ENCODE measurements at places on chromosomes 3 and 15. TPM values are rescaled to one million over a fixed set of nuclear protein-coding genes. Genes with fewer than 3 reads are reported as not detected.

The AGBL1 gene
- total RNA-seq: not detected

DNA sequence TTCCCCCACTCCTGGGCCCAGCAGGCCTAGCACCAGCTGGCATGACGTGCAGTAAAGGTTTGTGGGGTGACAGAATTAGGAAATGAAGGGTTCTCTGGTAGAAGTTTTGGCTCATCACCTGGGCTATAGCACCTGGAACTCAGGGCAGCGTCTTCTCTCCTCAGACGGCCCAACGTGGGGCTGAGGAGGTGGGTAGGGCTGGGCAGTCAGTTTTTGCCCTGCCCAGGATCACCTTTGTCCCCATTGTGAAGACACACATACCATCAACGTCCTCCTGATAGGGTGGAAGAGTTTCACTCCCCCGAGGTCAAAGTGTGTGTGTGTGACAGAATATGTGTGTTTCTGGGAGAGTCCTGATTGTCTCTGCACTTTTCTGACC is 12.1 kb downstream of the KBTBD13 start:
- no peak for DNase-seq

The LSMEM2 gene
- not detected for total RNA-seq

DNA sequence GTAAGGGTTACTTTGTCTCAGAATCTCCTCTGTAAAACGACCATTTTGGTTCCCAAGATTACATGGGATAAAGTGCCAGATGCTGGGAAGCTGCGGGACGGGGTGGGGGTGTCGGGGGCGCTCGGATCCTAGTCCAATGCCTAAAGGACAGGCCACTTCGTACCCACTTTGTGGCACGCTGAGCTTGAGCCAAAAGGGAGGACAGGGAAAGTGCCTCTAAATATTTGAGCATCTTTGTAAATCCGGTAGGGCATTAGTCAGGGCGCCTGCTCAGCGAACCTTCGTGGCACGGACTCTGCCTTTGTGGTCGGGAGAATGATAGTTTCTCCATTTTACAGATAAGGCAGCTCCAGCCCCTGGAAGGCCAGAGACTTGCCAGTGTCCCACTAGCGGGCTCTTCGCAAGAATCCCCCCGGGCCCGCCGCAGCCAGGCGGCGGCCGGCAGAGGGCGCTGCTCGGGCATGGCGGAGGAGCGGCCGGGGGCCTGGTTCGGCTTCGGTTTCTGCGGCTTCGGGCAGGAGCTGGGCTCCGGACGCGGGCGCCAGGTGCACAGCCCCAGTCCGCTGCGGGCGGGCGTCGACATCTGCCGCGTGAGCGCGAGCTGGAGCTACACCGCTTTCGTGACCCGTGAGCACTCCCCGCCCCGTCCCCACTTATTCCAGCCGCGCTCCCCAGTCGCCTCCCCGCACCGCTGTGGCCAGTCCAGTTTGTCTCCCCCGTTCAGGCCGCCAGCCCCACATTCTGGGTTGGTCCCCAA is 1.8 kb downstream of the RCCD1 start:
- DNase-seq: peak; percentile 36

DNA sequence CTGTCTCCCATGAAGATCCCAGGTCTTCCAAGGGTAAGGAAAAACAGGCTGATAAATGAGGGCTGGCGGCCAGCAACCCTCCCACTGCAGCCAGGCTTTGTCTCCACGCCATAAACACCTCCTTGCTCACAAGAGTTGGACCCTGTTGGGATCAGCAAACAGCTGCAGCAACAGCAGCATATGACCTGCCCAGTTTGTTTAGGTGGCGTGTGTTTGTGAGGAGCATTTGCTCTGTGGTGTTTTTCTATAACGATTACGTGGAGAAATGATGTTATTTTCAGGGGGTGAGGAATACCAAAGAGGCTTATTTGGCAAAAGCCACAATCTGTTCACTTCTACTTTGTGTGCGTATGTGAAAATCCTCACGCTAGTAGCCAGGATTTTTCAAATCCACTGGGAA is 58.5 kb downstream of the RFTN1 start:
- DNase-seq: no peak

- DNase-seq: peak; percentile 52
These were observed 47.0 kb downstream of the ZBTB20 start for GRCh38 chr3:115099986-115100571.

The CDC25A gene
- 58.8 TPM for total RNA-seq

DNA sequence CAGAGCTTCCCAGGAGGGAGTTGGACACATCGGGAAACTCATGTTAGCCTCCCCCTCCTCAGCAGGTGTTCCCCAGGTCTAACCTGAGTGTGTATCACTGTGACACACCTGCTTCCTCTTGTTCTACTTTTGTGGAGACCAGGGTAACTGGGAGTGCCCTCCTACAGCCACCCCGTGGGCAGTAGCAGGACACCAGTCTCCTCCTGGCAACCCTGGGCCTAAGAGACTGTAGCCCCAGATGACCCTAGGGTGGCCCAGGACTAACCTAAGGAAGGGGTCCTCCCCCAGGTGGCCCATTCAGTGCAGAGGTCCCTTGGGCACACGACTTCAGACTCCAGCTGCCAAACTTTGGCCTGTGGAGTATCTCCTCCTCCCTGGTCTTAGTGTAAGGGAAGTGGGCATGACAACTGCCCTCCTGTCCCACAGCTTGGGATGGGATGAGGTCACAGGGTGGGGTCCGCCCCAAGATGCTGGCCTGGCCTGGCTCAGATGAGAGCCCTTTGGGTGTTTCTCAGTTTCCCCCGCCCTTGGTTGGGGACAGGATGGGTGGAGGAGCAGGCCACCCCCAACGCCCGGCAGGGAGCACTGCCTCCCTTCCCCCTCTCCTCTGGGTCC is 4.8 kb downstream of the CSK start:
- DNase-seq: no peak

DNA sequence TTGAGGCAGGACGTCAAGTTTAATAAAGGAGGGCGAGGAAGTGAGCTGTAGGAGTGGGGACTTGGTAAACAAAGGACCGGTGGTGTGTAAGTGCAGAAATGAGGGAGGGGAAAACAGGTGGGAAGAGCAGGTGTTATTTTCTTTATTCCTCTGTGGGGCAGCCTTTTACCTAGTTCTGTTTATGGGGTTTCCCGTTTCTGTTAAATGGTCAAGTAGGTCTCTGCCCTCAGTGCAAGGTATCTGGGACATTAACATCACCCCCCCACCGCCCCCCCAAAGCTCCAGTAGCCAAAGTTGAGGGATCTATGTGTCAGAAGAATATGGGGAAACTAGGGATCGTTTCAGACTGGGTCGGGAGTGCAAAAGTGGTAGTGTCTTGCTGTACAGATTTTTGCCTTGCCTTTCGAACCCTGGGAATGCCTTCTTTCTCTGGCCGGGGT is 893 bp downstream of the MGA start:
- DNase-seq: no peak

GRCh38 chr3:133843634-133844033 is 38.0 kb downstream of the SRPRB start:
- no peak for DNase-seq

The RASGRP1 gene
- total RNA-seq: 64.7 TPM

The GOLGA8S gene
- total RNA-seq: not detected

- no peak for DNase-seq
These were observed 788 bp downstream of the UQCC5 start for GRCh38 chr3:52537165-52537620.

The IMPG2 gene
- 0.11 TPM for total RNA-seq

The GOLGA6L7 gene
- total RNA-seq: not detected

DNA sequence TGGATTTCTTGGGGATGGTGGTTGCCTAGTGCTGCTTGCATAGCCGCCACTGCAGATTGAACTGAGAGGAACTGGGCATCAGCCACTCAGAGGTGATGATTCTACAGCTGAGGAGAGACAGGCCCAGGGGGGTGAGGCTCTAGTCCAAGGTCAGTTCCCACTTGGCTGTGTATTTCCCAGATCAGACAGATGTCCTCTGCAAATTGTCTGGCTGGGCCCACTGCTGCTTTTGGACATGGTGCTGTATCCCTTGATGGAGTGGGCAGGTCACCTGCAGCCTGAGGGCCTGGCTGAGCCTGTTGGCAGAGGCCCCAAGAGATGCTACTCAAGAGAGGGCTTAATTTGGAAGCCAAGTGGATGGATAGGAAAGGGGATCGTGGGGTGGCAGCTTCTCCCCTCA is 124.5 kb upstream of the CTDSPL start:
- no peak for DNase-seq

The MAGI1 gene
- 0.42 TPM for total RNA-seq

DNA sequence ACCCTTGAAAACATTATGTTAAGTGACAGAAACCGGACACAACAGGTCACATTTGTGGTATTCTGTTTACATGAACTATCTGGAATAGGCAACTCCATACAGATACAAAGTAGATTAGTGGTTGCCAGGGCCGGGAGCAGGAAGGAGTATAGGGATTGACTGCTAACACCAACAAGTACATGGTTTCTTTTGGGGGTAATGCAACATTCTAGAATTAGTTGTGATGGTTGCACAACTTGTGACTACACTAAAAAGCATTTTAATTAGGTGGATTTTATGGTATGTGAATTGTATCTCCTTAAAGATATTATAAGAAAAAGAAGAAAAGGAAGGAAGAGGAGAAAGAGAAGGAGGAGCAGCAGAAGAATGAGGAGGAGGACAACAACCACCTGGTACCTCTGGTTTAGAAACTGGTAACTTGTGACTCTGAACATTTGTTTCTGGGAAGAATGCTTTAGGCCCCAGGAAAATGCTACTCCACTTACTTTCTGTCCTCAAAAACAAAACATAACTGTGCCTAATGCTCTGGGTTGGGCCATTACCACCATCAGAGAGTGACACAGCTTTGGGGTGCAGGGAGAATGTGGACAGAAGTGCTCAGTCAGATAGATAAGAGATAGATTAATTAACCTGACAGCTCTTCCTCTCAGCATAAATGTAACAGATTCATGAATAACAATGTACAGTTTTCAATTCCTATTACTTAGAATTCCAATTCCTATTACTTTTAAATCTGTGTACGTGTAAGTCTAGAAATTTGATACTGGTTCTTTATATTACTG is 20.3 kb downstream of the SETMAR start:
- no peak for DNase-seq

DNA sequence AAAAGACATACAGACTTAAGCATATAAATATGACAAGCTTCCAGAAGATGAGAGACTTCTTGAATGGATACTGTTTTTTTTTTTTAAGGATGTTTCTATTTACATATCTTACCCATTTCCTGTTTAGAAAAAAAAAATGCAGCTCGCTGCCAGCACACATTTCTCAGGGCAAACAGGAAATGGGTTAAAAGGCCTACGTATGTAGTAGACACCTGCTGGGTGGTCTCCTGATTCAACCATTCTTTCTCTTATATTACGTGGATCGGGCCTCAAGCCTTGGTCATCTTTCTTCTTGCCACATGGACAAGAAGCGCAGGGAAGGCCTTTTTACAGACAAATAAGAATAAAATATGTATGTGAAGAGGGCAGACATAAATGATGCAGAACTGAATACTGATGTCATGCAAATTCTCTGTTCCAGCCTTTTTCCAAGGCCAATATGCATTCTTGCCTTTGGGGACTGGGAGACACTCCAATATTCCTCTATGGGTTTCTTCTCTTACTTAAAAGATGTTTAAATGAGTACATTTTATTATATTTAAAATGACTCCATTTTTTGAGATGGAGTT is 35.0 kb upstream of the TJP1 start:
- no peak for DNase-seq

- DNase-seq: no peak
These were observed 5.3 kb upstream of the BLOC1S6 start for GRCh38 chr15:45581919-45582318.

DNA sequence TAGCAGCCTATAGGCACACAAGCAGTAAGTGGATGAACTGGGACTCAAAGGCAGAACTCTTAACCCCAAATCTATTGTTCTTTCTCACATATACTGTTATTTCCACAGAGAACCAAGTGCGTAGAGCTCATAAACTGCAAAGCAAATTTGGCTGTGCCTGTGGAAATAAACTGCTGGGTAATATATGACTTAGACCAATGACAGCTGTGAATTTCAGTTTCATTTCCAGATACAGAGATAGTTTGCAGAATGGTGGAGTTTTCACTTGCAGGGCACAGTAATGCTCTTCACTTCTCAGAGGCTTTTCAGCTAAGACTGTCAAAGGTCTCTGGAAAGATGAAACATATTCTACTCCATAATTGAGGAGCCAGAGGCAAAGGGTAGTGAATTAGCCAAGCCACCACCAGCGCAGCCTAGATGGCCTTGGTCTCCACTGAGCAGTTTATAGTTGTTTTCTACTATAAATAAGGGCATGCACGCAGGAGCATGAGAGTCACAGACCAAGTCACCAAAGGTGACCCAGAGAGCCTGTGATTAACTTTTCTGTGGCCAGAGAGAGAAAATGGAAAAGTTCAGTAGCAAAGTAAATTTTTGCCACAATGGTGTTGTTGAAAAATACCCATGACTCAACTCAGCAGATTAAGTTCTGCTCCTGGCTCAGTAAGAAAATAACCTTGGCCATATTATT is 180.7 kb upstream of the GRM7 start:
- DNase-seq: no peak

GRCh38 chr15:90576711-90577389 is 47.1 kb downstream of the CRTC3 start:
- no peak for DNase-seq

DNA sequence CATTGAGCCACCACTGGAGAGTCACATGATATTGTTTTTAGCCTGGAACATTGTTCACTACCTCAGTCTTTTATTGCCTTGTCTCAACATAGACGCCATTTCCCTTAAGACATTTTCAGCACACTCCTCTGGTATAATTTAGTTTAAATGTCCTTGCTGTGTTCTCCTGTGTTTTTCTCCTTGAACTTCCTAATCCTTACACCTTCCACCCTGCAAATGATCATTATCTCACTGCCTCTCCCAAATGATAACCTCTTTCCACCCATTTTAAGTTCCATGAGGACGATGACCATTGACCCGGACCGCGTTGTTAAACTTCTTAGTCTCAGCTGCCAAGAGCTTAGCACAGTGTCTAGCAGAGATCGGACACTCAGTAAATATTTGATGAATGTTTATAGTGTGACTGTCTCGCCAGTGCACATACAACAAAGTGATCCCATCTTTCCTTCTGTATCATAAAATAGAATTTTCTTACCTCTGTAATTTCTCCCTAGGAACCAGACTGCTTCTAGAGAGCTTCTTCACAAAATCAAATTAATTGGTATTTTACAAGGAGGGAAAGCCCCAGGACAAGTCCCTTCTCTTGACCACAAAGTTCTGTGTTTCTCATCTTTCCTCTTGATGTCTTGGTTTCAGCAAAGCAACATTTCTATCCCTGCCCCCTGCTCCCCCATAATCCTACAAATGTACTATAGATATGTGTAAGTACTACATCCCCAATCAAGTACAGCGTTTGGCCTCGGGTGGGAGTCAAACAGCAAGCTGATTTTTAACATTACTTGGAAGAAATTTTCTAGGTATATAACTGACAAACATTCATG is 429.6 kb downstream of the LPP start:
- no peak for DNase-seq

GRCh38 chr15:85828874-85829273 is 34.1 kb upstream of the KLHL25 start:
- DNase-seq: no peak

- no peak for DNase-seq
These were observed 46.5 kb downstream of the MSL2 start for GRCh38 chr3:136149667-136150066.

DNA sequence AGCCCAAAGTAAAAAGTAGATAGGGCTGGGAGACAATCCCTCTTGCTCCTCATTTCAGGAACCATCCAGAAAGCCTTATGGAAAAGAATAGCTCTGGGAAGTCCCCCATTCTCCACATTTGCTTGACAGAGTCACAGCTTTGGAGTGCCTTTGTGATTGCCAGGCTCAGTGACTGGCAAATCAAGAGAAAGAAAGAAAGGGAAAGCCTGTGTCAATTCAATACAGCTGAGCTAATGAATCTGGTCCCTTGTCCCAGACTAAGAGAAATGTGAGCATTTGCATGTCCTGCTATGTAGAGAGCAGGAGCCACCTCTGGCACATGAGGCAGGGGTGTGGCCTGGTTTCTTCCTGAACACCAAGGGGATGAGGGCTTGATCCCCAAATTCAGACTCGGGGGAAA is 14.9 kb upstream of the CTNNB1 start:
- DNase-seq: no peak

The SLC15A2 gene
- total RNA-seq: 0.88 TPM
